ENCODE measurements at places on chromosomes 2 and 18.
A peak's percentile ranks its signal among the peaks of the same experiment; 100 is the strongest.

DNA sequence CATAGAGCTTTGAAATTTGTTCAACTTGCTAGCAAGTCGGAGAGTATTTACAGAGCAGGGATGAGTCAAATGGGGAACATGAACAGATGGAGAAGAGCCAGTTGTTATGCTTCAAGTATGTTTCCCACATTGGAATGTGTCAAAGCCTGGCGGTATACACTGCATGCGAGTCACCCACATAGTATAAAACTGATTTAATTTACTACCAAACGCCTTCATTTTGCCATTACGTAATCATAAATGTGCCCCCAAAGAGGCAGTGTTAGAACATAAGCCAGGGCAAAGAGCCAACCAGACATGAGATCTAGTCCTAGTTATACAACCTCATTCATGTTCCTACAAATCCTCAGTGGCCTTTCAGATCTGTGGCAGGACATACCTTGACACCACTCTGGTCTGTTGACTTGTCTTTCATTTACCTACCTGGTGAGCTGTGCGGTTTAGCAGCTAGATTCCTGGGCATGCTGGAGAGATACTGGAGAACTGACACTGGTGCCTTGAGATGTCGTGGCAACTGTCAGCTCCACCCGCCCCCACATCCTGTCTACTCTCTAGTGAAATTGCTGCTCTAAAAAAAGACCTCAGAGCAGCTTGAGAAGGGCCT is 21.7 kb upstream of the NRP2 start:
- no peak for DNase-seq

GRCh38 chr18:48165111-48165866 is 234.8 kb upstream of the SMAD2 start:
- peak; percentile 75 for DNase-seq

DNA sequence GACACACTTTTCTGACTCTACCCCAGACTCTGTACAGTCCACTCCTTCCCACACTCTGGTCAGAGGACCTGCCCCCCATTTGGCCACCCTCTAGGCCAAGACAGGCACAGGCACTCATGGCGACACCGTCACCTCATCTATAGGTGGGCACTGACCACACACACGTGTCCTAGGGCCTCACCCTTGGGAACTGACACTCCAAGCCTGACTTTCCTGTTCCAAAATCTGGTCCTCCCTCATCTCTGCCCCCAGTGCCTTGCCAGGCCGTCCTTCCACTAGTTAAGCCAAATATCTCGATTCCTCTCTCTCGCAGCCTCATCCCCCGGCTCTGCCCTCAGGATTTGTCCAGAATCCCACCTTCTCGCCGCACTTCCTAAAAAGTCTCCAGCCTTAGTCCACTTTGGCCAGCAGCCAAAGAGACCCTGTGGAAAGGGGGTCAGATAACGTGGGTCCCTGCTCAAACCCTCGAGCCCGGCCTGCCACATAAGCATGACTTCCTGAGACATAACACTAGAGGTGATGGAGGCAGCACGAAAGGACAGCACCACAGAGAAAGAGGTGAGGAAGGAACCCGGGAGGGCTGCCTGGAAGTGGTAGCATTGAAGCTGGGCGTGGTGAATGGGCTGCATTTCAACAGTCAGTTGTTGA is 105.8 kb upstream of the OTOS start:
- DNase-seq, result no peak

DNA sequence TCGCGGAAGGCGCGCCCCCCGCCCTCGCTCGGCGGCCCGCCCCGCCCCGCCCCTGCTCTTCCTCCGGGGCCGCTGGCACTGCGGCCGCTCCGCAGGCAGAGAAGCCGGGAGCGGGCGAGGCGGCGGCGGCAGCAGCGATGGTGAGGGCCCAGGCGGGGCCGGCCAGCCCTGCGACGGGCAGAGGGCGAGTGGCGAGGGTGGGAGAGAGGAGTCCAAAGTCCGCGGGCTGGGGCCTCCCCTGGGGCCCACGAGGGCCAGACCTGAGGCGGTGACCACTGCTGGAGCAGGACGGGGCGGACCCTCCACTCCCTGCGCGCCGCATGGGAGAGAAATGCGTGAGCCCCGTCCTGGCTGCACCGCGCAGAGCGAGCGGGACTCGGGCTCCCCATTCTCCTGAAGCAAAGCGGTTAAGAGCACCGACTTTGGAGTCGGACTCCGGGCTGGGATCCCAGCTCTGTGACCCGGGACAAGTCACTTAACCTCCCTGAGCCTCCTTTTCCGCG is at the start of gene VAMP5:
VAMP5 (plus strand) TSS at position 78 of the 503 bp plus-strand sequence; CDS start at position 138, 60 bp downstream.
- DNase-seq, result no peak

DNA sequence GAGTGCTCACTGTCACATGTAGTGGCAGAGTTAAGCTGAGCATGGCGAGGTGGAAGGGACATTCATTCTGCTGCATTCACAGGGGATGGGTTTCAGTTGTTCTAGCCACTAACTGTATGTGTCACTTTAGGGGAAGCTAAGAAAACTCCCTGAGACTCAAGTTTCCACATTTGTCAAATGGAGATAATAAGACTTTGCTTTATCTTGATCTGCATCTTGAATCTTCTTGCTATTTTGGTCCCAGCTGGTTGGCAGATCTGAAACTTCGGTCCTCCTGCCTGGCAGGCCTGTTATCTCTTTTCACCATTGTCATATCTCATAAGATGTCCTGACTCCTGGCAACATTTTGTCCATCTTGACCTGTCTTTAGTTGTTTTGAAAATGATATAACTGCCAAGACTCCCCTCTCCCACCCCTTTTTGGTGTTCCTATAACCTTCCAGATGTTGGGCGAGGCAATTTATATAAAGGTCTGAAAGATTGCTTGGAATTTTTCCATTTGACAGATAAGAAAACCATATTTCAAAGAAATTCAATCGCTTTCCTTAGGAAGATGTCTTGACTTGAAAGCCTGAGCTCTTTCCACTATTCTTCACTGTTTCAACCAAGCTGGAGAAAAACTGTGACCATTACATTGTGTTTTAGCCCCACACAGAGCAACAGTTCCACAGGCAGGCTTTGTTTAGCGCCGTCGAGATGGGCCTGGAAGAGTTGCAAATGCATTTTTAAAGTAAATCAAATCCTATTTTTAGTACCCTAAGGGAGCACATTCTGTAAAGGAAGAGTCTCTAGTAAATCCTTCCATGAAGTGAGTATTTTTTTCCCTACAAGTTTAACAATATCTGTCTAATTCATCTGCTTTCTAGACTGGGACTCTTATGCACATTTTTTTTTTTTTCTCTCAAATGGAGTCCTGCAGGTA is 33.4 kb downstream of the MYCN start:
- no peak for DNase-seq

DNA sequence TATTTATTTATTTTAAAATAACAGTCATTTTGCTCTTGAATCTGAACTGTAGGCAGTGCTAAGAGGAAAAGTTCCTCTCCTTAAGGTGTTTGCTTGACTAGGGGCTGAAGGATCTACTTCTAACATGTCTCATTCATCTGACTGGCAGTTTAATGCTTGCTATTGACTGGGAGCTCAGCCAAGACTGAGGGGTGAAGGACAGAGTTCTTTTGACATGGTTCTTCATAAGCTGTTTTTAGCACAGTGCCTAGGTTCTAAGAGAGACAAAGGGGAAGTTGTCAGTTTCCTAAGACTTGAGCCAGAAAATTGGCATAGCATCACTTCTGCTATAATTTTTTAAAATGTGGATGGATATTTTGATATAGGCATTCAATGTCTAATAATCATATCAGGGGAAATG is 73.0 kb downstream of the COMMD1 start:
- DNase-seq, result peak; percentile 87

DNA sequence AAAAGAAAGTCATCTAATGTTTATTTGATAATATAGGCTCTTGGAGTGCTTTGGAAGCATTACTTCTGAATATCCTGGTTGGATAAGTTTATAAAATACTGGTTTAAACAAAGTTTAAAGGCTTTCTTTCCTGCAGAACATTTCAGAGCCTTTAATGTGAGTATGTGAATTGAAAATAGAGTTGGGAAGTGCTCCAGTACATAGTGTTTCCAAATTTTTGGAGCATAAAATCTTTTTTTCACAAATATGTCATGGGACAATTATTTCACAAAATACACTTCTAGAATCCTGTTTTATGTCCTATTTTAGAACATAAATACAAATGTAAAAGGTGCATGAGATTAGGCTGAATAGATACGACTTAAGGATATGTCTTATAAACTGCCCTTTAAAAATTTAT is 158.9 kb upstream of the HNRNPA3 start:
- no peak for DNase-seq

DNA sequence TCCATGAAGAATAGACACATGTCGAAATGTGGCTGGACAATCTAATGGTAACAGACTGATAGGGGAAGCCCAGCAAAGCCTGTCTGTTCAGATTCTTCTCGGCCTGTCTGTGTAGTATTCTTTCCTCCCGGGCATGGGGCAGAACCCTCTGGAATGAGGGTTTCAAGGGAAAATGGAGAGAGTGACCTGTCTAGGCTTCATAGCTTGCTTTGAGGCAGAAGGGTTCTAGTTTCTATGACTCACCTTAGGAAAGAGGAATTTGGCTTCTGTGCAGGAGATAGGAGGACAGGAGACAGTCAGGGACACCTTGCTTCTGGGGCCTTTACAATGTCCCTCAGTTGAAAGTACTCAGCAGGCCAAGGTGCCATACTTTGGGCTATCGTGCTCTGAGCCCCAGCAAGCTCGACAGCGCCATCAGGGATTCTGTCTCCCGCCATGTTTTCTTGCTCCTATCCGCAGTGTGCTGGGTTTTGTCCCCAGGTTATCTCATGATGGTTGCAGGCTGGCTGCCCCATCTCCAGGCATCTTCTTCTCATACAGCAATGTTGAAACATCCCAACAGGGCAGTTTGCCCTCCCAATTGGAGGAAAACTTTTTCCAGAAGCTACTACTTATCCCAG is 74.7 kb upstream of the TLK1 start:
- DNase-seq, result no peak

DNA sequence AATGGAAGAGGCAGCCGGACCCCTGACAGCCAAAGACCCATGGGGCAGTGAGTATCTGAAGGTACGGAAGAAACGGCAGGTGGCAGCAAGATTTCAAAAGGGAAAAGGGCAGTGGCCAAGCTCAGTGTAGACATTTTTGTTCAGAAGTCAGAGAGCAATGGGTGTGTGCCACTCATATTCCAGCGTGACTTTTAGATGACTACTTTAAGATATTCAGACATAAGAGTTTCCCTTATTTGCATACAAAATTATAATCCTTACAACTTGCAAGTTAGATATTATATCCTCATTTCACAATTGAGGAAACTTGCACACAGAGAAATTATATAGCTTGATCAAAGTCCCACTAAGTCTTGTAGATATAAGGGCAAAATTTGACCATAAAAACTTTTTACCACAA is 60.7 kb upstream of the CYTIP start:
- no peak for DNase-seq

DNA sequence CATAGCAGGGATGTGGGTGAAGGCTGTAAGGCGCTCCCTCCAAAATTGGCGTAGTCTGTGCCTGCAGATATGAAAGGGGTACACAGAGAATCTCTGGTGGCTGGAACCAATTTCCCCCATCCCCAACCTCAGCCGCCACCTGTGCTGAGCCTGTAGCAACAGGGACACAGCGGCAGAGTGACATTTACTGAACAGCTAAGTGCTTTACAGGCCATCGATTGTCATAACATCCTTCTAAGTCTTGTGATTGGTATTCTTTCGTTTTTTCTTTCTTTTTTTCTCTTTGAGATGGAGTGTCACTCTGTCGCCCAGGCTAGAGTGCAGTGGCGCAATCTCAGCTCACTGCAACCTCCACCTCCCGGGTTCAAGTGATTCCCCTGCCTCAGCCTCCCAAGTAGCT is 12.2 kb upstream of the EFHD1 start:
- DNase-seq, result no peak

DNA sequence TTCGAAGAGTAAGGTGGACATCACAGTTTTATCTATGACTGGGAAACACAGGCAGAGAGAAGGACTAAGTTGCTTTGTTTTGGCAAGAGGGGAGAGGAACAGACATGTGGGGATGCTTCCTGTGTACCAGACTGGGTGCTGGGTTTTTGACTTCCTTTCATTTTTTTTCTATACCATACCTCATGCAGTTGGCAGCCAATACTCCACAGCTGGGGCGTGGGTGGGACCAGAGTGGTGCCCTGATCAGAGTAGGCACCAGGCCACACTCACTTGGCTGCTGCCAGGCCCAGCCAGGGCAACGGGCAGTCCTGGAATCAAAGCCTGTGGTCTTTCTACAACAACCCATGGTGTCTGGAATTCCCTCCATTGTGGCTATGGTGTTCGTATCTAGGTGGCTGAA is 45.2 kb downstream of the SH3RF3 start:
- DNase-seq, result no peak

- no peak for DNase-seq
Observed at GRCh38 chr18:36572135-36572856, 256.5 kb downstream of the TPGS2 start.

- no peak for DNase-seq
Observed at GRCh38 chr2:182444170-182444569, 17.3 kb upstream of the PDE1A start.

- no peak for DNase-seq
Observed at GRCh38 chr2:219452361-219453317, 18.0 kb downstream of the SPEG start.

GRCh38 chr18:73038336-73038735 is 170.5 kb upstream of the NETO1 start:
- no peak for DNase-seq

- no peak for DNase-seq
Observed at GRCh38 chr2:66438891-66439811, 4.2 kb downstream of the MEIS1 start.

DNA sequence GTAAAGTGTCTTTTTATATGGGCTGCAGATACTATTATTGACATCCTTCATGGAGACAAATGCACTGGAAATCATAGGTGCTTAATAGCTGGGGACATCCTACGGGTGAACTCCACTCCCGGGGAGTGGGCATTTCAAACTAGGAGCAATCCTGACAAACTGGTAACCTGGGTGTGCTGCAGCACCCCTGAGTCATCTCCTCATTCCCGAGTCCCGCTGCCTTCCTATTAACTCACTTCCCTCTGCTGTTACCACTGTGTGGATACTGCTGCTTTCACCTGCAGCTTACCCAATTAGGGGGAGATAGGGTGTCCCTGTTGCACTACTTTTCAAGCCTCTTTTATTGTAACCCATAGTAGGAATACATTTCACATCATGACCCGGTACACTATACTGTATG is 134.2 kb downstream of the RAPGEF4 start:
- no peak for DNase-seq

DNA sequence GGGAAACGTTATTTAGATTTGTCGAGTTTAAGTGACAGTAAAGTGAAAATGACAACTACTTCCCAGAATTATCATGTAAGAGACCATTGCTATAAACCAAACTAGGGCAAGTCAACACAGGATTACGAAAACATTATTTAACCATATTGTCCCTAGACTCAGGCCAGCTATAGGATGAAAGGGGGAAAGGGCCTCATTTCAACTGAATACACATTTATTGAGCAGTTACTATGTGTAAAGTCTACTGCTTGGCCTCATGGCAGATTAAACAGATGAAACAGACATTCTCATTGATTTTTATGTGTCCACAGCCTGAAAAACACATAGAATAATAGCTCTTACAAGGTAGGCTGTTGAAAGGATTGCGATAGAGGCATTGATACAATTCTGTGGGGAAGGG is 32.7 kb downstream of the ARHGEF33 start:
- DNase-seq, result no peak

- no peak for DNase-seq
Observed at GRCh38 chr2:190849774-190850173, 30.8 kb upstream of the GLS start.

Data from DMS79 treated with DMSO at 0.1 percent for 48 hours (cell line).